NB4 (cell line): ENCODE measurements at places on chromosomes 5 and 9.

- peak; percentile 86 for DNase-seq
Measured at GRCh38 chr9:123338710-123339665, 17.0 kb upstream of the CRB2 start.

DNA sequence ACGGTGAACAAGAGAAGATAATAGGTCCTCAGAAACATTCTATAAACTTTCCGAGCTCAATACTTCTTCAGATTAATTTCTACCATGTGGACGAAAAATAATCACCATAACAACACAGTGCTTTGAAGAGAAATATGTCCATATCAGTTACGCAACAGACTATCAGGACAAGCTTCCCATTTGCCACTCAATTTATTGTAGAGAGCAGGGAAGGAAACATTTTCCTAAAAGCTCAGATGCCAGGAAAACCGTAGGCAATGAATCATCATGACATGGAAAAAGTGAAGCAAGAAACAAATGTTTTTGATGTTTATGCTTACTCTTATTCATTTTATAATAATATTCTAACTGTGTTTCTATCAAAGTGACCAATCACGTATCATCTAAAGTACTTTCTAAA is 87.6 kb downstream of the S1PR3 start:
- DNase-seq = no peak

- DNase-seq = no peak
Measured at GRCh38 chr5:162664846-162665245, 597.3 kb downstream of the GABRG2 start.

GRCh38 chr5:30839956-30840355 is 353.5 kb upstream of the CDH6 start:
- DNase-seq = no peak

DNA sequence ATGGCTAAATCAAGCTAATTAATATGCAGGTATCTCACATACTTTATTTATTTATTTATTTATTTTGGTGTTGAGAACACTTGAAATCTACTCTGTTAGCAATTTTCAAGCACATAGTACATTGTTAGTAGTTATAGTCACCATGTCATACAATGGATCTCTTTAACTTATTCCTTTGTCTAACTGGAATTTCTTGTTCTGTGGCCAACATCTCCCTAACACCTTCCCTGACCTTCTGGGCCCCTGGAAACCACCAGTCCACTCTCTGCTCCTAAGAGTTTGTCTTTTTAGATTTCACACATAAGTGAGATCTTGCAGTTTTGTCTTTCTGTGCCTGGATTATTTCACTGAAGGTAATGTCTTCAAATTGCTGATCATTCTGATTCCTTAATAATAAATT is 229.1 kb downstream of the SEMA5A start:
- DNase-seq = no peak

DNA sequence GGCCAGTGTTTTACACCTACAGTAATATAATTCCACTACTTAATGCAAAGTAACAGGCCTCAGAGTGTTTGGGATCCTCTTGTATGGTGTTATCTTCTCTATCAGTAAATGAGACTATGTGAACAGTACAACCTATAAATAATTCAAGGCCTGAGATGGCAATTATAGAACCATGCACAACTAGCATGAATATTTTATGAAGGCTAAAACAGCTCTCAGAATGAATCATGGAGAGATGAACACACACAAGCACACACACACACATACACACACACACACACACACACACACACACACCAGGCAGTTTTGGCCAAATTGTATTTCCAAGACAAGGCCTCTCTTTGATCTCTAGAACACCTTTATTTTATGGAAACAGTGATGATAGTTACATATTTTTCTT is 224.9 kb downstream of the EBF1 start:
- no peak for DNase-seq
